Naive thymus-derived CD4-positive, alpha-beta T cell (primary cell): ENCODE measurements at places on chromosomes 5 and 9.

GRCh38 chr5:71843111-71843510 is 124.0 kb downstream of the CARTPT start:
- no peaks in the 10 kb centered on the region for H3K4me1 ChIP-seq
- no peak overlapping the region for H3K4me3 ChIP-seq
- no peak overlapping the region for H3K27ac ChIP-seq
- H3K36me3 ChIP-seq = no peaks in the 10 kb centered on the region
- no peak for DNase-seq
- no peaks in the 10 kb centered on the region for H3K27me3 ChIP-seq

DNA sequence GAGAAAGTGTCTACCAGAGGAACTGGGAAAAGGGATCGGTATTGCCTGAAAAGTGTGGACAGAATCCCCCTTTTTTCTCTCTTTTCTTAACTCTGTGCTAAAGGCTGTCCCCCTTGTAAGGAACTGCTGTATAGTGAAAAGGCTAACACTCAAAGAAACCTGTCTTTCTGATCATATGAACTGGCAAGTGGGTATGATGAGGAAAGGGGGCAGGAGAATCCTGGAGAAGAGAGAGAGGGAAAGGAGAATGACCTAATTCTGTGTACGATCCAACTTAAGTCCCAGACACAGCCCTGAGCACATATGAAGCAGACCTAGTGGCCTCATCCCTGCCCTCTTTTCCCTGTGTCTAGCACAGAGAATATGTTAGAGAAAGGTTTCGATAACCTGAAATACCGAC is 967 bp downstream of the ANKRD31 start:
- H3K27ac ChIP-seq = peak overlapping the region; percentile 80
- no peaks in the 10 kb centered on the region for H3K27me3 ChIP-seq
- peak overlapping the region; percentile 69 for H3K4me3 ChIP-seq
- no peak for DNase-seq
- no peaks in the 10 kb centered on the region for H3K36me3 ChIP-seq

- H3K4me1 ChIP-seq = no peaks in the 10 kb centered on the region
- no peaks in the 10 kb centered on the region for H3K27me3 ChIP-seq
- no peaks in the 10 kb centered on the region for H3K36me3 ChIP-seq
- no peak overlapping the region for H3K27ac ChIP-seq
- no peak overlapping the region for H3K4me3 ChIP-seq
These were observed 417.0 kb upstream of the MEF2C start for GRCh38 chr5:89299998-89300397.

DNA sequence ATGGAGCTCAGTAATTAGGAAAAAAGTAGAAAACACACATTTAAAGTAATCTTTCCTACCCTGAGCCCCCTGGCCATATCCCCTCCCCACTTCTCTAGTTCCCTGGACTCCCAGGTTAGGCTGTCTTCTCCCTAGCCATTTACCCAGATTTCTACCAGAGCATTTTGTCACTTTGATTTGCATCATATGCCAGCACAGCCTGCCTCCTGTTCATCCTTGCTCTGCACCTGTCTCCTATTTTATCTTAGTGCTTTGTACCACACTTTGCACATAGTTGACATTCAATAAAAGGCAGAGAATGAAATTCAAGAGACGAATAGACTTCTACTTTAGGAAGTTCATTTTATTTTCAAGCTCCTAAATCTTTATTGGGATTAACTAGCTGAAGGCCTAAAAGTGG is 344.5 kb downstream of the EBF1 start:
- DNase-seq = no peak
- no peaks in the 10 kb centered on the region for H3K4me1 ChIP-seq
- no peak overlapping the region for H3K27ac ChIP-seq
- H3K36me3 ChIP-seq = no peaks in the 10 kb centered on the region

DNA sequence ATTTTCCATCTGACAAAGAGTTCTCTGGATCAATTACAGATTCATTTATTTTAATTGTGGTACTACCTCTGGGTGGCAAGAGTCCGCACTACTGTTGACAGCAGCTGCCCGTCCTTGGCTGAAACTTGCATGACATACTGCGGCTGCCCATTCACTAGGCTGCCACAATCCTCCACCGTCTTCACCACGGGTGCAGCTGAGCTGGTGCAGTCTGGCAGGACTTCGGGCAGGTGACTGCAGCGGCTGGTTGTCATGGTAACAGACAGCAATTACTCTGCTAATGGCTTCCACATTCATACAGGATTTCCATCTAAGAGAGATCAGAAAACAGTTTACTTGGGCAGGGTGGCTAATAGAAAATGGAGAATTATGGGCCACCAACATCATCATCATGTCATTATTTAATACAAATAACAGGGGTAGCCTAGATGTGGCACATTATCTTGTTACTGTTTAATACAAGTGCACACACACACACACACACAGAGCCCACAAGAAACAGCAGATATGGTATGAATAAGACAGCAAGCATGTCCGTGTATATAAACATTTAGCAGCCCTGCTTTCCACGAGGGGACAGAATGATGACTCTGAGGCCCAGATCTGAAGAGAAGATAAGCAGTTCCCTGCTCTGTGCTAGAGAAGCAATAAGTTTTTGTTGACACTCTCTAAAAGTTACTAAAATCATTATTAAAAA is 112.3 kb downstream of the MARCHF3 start:
- DNase-seq = no peak
- H3K27me3 ChIP-seq = no peaks in the 10 kb centered on the region
- no peak overlapping the region for H3K4me3 ChIP-seq

DNA sequence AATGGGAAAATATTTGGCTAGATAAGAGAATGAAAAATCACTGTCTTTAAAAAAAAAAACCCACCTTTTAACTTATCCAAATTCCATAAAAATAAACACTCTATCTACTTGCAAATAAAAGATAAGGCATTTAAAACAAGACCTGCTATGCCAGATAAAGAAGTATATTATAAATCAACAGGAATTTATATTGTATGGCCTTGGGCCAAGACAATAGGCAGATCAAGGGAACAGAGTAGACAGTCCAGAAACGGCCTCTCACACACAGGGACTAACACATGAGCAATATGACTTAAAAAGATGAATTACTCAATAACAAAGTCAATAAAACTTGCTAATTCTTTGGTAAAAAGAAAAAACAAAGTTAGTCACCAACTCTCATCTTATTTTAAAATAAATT is 34.7 kb upstream of the ICE1 start:
- H3K27me3 ChIP-seq = no peaks in the 10 kb centered on the region
- DNase-seq = no peak
- no peaks in the 10 kb centered on the region for H3K36me3 ChIP-seq
- no peak overlapping the region for H3K27ac ChIP-seq
- no peaks in the 10 kb centered on the region for H3K4me1 ChIP-seq
- H3K4me3 ChIP-seq = no peak overlapping the region

GRCh38 chr5:50839472-50839871 is 173.0 kb downstream of the PARP8 start:
- no peak for DNase-seq
- H3K4me1 ChIP-seq = no peaks in the 10 kb centered on the region
- H3K27me3 ChIP-seq = no peaks in the 10 kb centered on the region
- no peak overlapping the region for H3K4me3 ChIP-seq
- peaks cover 50% of the 10 kb centered on the region for H3K36me3 ChIP-seq

DNA sequence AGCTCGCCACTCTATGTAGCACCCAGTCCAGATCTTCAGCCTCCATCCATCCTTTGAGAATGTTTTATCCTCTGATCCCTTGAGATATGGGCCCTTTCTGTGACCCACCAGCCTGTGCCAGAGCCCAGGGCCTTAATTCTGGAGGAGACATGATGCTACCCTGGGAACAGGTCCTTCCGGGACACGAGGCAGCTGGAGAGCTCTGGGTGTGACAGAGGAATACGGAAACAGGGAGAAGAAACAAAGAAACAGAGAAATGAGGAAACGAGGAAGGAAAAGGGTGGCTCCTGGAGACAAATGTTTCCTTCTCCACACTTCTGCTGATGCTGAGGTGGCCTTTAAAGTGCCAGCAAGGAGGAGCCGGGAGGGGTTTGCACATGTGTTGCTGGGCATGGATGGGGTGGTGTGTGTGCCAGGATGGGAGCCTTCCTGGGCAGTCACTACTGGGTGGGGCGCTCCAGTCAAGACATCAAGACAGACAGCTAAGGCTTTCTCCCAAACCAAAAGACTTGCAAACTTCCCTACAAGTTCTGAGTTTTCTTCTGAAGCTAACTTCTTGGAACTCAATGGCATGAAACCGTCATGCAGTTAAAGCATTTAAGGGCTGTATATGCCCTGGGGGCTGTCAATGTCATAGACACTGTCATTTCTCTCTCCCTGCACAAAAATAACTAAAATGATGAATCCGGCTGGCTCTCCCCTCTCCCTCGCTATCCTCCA is 22.8 kb upstream of the MARCHF6 start:
- H3K27me3 ChIP-seq = no peaks in the 10 kb centered on the region
- DNase-seq = no peak
- no peak overlapping the region for H3K27ac ChIP-seq
- H3K36me3 ChIP-seq = no peaks in the 10 kb centered on the region

DNA sequence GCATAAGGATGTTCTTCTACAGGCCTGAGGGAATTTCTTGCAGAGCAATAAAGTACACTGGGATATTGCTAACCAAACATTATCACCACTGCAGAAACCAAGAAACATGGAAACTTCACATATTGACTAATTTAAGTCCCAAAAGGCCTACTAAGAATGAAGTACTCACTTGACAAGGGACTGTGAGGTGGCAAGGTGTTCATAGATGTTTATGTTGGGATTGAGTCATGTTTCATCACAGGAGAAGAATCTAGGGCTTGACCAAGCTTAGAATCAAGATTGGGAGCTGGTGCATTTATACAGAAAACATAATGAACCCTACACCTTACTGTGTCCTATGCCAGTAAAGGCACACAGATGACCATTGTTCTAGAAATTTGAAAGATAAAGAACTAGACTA is 56.7 kb upstream of the GAS1 start:
- H3K4me1 ChIP-seq = no peaks in the 10 kb centered on the region
- no peak overlapping the region for H3K4me3 ChIP-seq
- H3K36me3 ChIP-seq = no peaks in the 10 kb centered on the region
- H3K27me3 ChIP-seq = no peaks in the 10 kb centered on the region
- H3K27ac ChIP-seq = no peak overlapping the region
- DNase-seq = no peak

GRCh38 chr9:959914-960313 is 16.5 kb upstream of the DMRT3 start:
- H3K36me3 ChIP-seq = no peaks in the 10 kb centered on the region
- H3K27me3 ChIP-seq = no peaks in the 10 kb centered on the region
- no peak for DNase-seq
- no peak overlapping the region for H3K4me3 ChIP-seq
- no peak overlapping the region for H3K27ac ChIP-seq

DNA sequence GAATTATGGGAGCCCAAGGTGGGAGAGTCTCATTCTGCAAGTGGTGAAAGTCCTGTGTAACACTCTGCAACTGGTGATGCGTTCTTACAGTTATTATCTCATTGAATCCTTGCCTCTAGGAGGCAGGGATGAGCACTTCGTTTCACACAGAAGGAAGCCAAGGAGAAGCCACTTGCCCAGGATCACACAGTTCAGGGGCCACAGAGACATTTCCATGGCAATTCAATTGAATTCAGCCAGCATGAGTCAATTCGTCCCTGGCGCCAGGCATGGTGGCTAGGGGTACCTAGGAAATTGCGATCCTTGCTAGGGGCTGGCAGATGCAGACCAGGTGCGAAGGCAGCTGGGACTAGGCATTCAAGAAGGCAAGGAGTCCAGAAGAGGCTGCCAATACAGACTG is 26.2 kb downstream of the LHX2 start:
- H3K27me3 ChIP-seq = no peaks in the 10 kb centered on the region
- H3K4me3 ChIP-seq = no peak overlapping the region
- no peak for DNase-seq
- no peak overlapping the region for H3K27ac ChIP-seq
- H3K4me1 ChIP-seq = peaks cover 5% of the 10 kb centered on the region
- no peaks in the 10 kb centered on the region for H3K36me3 ChIP-seq

- H3K36me3 ChIP-seq = no peaks in the 10 kb centered on the region
- H3K4me1 ChIP-seq = no peaks in the 10 kb centered on the region
- DNase-seq = no peak
- peaks cover 18% of the 10 kb centered on the region for H3K27me3 ChIP-seq
These were observed 499 bp downstream of the FBLL1 start for GRCh38 chr5:168529374-168530234.

- H3K27me3 ChIP-seq = no peaks in the 10 kb centered on the region
- no peak overlapping the region for H3K27ac ChIP-seq
These were observed 90.3 kb downstream of the AP3B1 start for GRCh38 chr5:78204241-78204640.

DNA sequence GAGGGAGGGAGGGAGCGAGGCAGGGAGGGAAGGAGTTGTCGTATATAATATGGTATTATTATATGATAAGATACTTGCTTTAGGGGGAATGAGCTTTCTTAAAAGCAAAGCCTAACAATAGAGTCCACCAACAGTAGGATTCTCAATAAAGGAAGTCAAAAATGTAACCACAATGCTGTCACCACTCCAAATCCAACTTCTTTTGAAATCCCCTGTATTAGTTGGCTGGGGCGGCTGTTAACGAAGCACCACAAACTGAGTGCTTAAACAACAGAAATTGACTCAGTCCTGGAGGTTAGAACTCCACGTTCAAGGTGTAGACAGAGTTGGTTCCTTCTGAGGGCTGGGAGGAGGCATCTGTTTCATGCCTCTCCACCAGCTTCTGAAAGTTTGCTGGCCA is 23.1 kb downstream of the GAS1 start:
- H3K36me3 ChIP-seq = no peaks in the 10 kb centered on the region
- no peak overlapping the region for H3K4me3 ChIP-seq
- no peaks in the 10 kb centered on the region for H3K27me3 ChIP-seq

- no peaks in the 10 kb centered on the region for H3K4me1 ChIP-seq
- H3K4me3 ChIP-seq = no peak overlapping the region
- no peaks in the 10 kb centered on the region for H3K27me3 ChIP-seq
These were observed 73.3 kb downstream of the ABCA1 start for GRCh38 chr9:104854613-104855012.

DNA sequence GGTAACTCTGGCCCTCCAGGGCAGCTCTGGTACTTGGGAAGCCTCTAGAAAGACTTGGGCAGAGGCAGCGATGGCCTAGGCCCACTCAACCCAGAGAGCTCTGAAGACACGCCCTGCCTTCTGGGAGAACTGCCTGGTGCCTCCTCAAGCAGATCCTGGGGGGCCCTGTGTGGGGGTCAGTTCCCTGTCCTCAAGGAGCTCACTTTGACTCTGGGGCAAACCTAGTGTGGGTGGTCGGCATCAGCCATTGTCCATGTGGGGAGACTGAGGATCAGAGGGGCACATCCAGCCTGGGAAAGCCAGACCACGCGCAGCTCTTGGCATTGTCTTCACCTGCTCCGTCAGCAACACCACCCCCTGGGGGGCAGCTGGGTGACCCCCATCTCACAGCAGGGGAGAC is 28.0 kb downstream of the ABO start:
- H3K4me3 ChIP-seq = no peak overlapping the region
- no peak for DNase-seq
- no peaks in the 10 kb centered on the region for H3K36me3 ChIP-seq
- no peak overlapping the region for H3K27ac ChIP-seq
- no peaks in the 10 kb centered on the region for H3K27me3 ChIP-seq
